Esophagus muscularis mucosa (tissue), 4 donors: ENCODE measurements at places on chromosomes 12 and 14. TPM values are rescaled to one million over a fixed set of nuclear protein-coding genes. Genes with fewer than 3 reads are reported as not detected.

POLE gene
- 18.8 TPM for total RNA-seq

TBX3 gene
- total RNA-seq, result 5.3 TPM

- H3K27me3 ChIP-seq, result no peaks in the 10 kb centered on the region
- no peak for DNase-seq
- no peak overlapping the region for H3K4me3 ChIP-seq
- H3K36me3 ChIP-seq, result no peaks in the 10 kb centered on the region
- no peak overlapping the region for H3K27ac ChIP-seq
- H3K4me1 ChIP-seq, result no peaks in the 10 kb centered on the region
Measured at GRCh38 chr12:71536939-71537622, 97.5 kb downstream of the LGR5 start.

DNA sequence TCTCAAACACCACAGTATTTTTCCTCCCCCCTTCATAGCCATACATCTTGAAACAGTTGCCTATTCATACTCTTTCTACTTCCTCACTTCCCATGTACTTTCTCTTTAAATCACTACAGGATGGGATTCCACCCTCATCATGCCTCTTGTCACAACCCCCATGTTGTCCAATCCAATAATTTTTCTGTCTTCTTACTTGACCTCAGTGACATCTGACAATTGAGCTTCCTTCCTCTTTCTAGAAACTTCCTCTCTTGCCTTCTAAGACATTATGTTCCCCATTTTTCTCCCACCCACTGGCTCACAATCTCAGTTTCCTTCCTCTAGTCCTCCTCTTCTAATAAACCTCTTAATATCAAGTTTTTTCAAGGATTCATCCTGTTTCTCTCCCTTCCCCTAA lies 5.3 kb downstream of the C2CD5 start:
- no peaks in the 10 kb centered on the region for H3K27me3 ChIP-seq
- H3K4me3 ChIP-seq, result no peak overlapping the region
- H3K4me1 ChIP-seq, result peaks cover 58% of the 10 kb centered on the region
